ENCODE measurements at places on chromosomes 11 and 22.

DNA sequence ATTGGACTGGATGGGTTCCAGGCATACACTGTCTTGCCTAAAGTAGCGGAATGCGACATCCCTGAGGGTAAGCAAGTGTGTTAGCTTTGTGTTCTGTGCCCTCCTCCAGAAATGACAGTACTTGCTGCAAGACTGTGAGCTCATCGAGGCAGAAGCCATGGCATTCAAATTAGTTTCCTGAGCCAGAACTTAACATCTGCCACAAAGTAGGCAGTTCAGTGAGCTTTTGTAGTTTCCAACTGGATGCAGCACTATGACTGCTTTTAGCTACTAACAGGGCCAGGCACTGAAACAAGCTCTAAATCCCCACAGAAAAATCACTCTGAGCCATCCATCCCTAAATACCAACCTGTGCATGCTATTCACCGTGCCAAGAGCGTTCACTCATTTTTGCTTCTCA is 1.2 kb upstream of the FAR1 start:
- DNase-seq = no peak

- DNase-seq = no peak
These were observed 9.8 kb upstream of the MPEG1 start for GRCh38 chr11:59222464-59223060.

DNA sequence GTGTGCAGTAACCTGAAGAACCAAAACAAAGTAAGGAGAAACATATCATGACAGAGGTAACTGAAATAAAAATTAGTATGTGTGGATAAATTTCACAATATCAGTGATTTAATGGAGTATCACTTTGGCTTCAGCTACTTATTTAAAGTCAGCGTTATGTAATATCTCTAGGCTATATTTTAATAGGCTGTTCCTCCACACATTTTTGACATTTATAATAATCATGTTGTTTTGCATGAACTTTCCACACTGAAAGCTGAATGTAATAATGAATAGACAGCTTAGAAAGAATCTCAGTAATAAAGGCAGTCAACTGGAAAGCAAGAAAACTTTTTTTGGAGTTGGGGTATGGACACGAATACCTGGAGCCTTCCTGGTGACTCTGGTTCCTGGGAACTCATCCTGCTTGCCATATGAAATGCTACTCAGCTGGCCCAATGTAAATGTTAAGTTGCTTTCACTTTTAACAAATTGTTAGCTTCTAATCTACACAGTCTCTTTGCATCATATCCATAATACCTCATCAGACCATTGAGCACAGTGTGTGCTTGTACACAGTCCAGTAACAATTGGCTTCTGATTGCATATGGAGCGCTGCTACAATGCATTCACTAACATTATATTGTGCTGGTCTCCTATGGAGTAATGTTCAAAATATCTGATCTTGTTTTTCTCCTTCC is 257.7 kb downstream of the SOX6 start:
- DNase-seq = no peak

- DNase-seq = no peak
These were observed 132.0 kb downstream of the ELP4 start for GRCh38 chr11:31641477-31642062.

- DNase-seq = peak; percentile 34
These were observed 22.7 kb downstream of the YPEL1 start for GRCh38 chr22:21712751-21713427.

GRCh38 chr22:50129121-50129736 is 39.4 kb downstream of the MOV10L1 start:
- no peak for DNase-seq

- DNase-seq = no peak
These were observed 1.8 kb downstream of the ARRB1 start for GRCh38 chr11:75349521-75350116.

GRCh38 chr11:31761636-31762035 is 49.5 kb downstream of the PAX6 start:
- no peak for DNase-seq

DNA sequence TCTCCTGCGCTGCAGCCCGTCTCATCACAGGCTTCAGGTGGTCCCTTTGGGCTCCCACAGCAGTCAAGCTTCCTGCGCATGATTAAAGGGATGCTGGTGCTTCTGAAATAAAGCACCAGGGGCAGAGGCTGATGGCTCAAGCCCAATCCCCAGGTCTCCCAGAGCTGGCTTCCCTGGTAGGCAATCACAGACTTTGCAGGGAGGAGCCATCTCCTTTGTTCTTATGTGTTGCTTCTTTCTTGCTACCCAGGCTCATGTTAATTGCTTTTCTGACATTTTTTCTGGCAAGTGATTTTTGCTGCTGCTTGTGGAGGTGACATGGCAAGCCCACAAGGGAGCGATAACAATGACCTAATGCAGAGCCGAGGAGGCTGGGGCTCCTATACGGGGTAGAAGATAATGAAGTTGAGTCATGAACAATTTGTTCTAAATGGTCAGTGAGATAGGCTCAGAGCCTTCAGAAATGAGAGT is 25.2 kb upstream of the PLET1 start:
- DNase-seq = no peak

GRCh38 chr11:10414659-10415058 is 40.4 kb upstream of the AMPD3 start:
- no peak for DNase-seq

DNA sequence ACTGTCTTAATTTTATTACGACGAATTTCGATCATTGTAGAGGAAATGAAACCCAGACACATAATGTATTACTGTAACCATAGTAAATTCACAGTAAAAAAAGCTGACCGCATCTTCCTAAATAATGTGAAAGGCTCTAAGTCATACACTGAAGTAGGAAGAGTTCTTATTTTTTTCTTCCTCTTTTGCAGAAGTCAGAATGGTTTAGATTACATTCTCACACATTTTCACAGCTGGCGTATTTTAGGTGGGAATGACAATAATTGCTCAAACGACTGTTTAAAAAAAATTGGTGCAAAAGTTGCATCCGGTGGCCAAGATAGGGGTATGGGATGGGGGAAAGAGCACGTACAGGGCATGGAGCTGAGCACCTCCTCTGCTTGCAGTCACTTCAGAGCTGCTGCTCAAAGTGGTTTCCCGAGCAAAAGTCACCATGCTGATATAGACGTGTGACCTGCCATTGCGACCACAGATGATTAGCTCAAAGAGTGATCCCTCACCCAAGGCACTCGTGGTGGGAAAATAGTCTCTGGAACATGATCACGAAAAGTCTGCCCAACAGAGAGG is 35.3 kb downstream of the MMP13 start:
- no peak for DNase-seq

GRCh38 chr11:44300844-44301563 is 8.9 kb downstream of the ALX4 start:
- DNase-seq = no peak

- DNase-seq = peak; percentile 83
These were observed 38.3 kb upstream of the TFIP11 start for GRCh38 chr22:26550498-26551033.

- peak; percentile 10 for DNase-seq
These were observed 9.5 kb downstream of the RBMXL2 start for GRCh38 chr11:7098235-7098832.

DNA sequence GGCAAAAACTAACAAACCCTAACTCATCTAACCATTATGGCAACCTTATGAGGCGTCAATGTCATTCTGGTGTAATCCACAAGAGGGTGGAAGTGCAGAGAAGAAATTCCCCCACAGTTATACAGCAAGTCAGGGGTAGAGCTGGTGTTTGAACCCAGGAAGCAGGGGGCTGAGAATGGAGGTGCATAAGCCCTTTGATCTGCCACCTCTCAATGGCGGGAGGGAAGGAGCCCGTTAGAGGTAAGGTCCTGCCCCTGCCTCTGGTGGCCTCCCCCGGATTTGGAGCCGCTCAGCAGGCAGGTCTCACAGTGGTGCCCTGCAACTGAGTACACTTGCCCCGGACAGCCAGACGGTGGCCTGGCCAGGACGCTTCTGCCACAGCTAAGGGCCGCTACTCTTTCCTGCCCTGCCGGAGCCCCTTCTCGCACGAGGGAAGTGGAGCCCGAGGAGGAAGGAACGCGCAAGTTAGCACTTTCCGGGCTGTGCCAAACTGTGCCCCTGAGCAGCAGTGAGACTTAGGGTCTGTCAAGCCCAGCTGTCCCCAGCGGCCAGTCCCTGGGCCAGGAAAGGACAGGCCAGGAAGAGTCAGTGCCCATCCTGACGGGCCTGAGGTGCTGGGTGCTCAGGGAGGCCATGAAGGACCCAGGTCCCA is 1.1 kb downstream of the FXYD2 start:
- DNase-seq = no peak

- DNase-seq = no peak
These were observed 36.7 kb downstream of the DRG1 start for GRCh38 chr22:31436132-31436531.

- no peak for DNase-seq
These were observed 68.2 kb downstream of the FBXO7 start for GRCh38 chr22:32542677-32543357.

- DNase-seq = no peak
These were observed 30.9 kb downstream of the TRPC6 start for GRCh38 chr11:101552888-101553287.

- no peak for DNase-seq
These were observed 31.9 kb upstream of the TP53I11 start for GRCh38 chr11:44982496-44983062.

DNA sequence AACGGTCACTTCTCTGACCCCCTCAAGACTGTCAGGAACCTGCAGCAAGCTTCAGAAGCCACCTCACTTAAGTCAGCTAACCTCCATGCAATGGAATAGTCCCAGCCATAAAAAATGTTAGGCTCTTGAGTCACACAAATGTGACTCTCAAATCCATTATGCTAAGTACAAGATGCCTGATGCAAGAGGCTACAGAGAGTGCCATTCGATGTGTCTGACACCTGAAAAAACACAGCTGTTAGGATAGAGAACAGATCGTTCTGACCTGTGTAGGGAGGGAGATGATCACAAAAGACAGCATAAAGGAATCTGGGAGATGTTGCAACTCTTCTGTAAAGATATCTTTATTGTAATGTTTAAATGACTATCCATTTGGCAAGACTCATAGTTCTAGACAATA is 712.4 kb downstream of the TBC1D22A start:
- DNase-seq = no peak

- DNase-seq = no peak
These were observed 145.8 kb upstream of the ARHGAP20 start for GRCh38 chr11:110857892-110858546.

- no peak for DNase-seq
These were observed 39.2 kb upstream of the KLHL35 start for GRCh38 chr11:75472081-75472732.

DNA sequence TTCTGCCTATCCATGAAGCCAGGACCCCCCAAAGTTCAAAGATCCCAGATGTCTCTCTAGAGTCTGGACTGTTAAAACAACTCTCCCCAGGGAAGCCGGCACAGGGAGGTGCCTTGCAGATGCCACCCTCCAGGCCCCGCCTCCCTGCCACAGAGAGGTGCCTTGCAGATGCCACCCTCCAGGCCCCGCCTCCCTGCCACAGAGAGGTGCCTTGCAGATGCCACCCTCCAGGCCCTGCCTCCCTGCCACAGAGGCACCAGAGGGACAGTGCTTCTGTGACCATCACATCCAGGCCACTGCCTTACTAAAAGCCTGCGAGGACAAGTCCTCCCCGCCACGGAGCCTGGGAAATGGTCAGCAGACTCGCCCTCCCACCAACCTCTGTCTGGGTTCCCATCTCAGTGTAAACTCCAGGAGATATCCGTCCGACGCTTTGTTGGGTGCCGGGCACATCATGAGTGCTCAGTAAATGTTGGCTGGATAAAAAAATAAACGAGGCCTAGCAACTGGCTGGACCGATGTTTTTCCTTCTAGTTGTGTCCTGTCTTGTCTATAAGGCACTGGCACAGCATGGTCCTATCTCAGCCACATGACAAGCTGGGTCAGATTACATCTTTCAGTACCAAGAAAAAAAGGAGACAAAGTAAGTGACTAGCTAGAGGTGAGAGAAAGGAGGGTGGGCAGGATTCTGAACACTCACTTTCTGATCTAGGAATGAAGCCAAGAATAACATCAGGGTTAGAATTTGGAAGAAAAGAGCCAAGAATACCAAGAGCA is 91.2 kb upstream of the CSNK2A3 start:
- peak; percentile 51 for DNase-seq

DNA sequence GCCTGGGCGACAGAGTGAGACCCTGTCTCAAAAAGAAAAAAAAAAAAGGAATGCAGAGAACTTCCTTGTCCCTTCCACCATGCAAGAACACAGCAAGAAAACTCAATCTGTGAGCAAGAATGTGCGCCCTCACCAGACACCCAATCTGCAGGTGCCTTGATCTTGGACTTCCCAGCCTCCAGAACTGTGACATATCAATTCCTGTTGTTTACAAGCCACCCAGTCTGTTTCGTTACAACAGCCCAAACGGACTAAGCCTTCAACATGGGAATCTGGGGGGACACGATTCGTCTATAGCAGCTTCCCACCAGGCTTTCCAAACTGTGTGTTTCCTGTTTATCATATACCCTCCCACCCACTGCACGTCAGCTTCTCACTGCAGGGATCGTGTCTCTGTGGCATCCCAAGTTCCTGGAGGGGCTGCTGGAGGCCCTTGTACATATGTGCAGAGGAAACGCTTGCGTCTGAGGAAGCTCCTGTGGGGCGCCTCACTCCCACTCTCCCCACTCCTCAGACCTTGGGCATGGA is 11.0 kb upstream of the PSMC3 start:
- no peak for DNase-seq

GRCh38 chr11:9250139-9250582 is 15.0 kb downstream of the DENND5A start:
- no peak for DNase-seq

DNA sequence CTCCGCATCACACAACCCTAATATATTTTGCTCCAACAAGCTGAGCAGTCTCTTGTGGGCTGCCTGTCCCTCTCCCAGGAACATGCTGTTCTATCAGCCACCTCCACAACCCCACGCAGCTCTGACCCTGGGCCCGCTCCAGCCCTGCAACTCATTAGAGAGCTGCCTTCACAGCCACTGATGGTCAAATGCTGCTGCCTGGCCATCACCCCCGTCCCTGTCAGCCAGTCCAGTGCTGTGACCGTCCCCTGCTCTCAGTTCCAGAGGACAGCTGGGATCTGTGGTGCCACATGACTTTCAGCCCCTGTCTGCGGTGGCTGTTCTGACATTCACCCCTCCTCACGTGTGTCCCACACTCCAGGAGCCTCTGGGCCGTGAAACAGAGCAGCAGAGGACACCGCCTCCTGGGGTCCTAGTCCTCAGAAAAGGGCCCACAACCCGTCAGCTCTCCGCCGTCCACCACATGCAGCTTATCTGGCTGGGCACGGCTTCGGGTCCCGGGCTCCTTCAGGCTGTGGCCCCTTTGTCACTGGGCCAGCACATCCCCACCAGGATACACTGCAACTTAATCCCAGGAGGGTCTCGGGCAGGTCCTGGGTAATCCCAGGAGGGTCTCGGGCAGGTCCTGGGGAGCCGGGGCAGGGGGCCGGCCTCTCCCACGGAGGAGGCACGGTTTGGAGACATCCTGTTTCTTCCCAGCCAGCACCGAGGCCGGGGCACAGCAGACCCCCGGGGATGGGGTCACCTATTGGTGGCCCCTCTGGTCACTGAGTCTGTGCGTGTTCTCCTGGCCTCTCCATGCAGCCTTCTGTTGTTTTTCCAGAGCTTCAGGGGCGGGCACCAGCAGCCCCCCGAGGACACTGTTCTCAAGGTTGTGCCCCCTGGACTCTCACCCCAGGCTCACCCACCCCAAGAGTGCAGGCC is 15.1 kb downstream of the CRELD2 start:
- no peak for DNase-seq

GRCh38 chr11:123511037-123511870 is 81.2 kb downstream of the GRAMD1B start:
- DNase-seq = peak; percentile 65

Measured in retinal pigment epithelial cell (primary cell).